ENCODE measurements at places on chromosomes 16 and 17. TPM values are rescaled to one million over a fixed set of nuclear protein-coding genes. Genes with fewer than 3 reads are reported as not detected.

The CBFA2T3 gene
- total RNA-seq = 3.8 TPM

DNA sequence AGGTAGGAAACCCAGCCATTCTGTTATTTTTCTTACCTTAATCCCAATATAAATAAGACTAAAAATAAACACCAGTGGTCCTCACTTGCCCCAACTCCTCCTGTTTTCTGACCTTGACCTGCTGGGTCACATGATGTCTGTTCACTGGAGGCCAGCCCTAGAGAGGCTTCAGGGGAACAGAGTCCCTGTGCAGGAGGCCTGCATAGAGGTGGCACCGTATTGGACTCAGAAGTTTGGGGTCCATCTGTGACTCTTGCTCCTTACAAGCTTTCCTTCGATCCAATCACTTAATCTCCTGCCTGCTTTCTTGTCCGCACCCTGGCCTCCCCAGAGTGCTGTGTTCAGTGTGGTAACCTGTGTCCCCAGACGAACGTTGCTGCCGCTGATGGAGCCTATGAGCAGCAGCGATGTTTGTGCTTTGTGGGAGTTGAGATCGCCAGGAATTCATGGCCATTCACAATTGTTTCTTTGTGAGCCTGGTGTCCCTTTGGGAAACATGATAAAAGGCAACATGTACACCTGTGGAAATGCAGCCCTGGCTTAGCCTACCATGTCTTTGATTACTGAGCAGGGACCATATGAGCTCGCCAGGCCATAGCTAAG is 4.7 kb downstream of the IGSF6 start:
- DNase-seq = no peak
- no peaks in the 10 kb centered on the region for H3K27me3 ChIP-seq
- no peak overlapping the region for H3K27ac ChIP-seq
- H3K4me3 ChIP-seq = no peak overlapping the region
- no peaks in the 10 kb centered on the region for H3K4me1 ChIP-seq

GRCh38 chr17:58254803-58255202 is 16.4 kb downstream of the LPO start:
- H3K27me3 ChIP-seq = peaks cover 23% of the 10 kb centered on the region
- H3K36me3 ChIP-seq = no peaks in the 10 kb centered on the region
- H3K4me1 ChIP-seq = peaks cover 2% of the 10 kb centered on the region
- DNase-seq = no peak
- H3K4me3 ChIP-seq = no peak overlapping the region

DNA sequence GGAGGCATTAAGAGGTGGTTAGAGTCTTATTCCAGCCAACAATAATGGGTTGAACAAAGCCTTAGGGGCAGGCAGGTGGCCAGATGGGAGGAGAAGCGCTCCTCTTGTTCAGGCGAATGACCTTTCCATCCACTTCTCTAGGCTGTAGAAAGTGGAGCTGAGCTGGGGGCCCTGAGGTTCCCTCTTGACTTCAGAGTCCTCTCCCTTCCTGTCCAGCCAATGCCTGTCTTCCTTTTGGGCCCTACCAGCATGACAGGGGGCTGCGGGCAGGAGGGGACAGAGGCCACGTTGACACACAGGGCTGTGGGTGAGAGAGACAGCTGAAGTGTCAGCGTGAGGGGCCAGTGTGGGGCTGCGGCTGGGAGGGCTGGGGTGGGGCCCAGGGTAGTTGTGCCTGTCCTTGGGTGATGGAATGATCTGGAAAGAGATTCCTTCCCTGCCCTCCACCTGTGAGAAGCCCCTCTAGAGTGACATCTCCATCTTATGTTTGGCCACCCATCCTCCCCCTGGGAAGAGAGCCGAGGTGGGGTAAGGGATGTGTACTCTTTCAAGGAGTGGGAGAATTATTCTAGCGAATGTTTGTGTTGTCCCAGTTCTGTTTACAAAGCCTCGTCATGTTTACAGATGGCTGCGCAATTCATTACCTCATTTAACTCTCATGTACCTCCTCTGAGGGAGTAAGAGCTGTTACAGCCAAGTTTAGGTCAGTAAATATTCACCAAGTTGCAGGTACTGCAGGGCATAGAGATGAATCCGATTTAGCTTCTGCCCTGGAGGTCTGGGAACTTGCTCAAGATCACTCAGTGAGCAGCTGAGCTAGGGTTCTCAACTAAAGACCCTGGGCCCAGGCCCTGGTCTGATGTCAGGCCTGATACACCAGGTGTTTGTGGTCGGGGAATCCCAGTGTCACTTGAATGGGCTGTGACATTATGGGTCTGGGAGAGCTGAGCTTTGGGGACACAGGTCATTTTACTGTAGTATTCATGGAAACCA is 3.3 kb downstream of the ERBB2 start:
- H3K27ac ChIP-seq = peak overlapping the region; percentile 81
- no peak for DNase-seq
- H3K4me1 ChIP-seq = peaks cover 68% of the 10 kb centered on the region
- no peak overlapping the region for H3K4me3 ChIP-seq

GRCh38 chr16:598823-599739 is 9.2 kb downstream of the RAB40C start:
- H3K36me3 ChIP-seq = peaks cover 18% of the 10 kb centered on the region
- no peak overlapping the region for H3K27ac ChIP-seq
- DNase-seq = no peak
- H3K4me3 ChIP-seq = no peak overlapping the region

GRCh38 chr17:27984816-27985215 is 57.7 kb upstream of the NLK start:
- peak; percentile 16 for DNase-seq
- H3K4me3 ChIP-seq = no peak overlapping the region
- H3K27me3 ChIP-seq = peaks cover 11% of the 10 kb centered on the region
- H3K4me1 ChIP-seq = no peaks in the 10 kb centered on the region
- H3K36me3 ChIP-seq = no peaks in the 10 kb centered on the region

GRCh38 chr16:81313701-81314602 is 810 bp upstream of the GAN start:
- H3K4me1 ChIP-seq = peaks cover 12% of the 10 kb centered on the region
- no peaks in the 10 kb centered on the region for H3K27me3 ChIP-seq
- peak overlapping the region; percentile 95 for H3K4me3 ChIP-seq
- peaks cover 5% of the 10 kb centered on the region for H3K36me3 ChIP-seq
- no peak for DNase-seq

DNA sequence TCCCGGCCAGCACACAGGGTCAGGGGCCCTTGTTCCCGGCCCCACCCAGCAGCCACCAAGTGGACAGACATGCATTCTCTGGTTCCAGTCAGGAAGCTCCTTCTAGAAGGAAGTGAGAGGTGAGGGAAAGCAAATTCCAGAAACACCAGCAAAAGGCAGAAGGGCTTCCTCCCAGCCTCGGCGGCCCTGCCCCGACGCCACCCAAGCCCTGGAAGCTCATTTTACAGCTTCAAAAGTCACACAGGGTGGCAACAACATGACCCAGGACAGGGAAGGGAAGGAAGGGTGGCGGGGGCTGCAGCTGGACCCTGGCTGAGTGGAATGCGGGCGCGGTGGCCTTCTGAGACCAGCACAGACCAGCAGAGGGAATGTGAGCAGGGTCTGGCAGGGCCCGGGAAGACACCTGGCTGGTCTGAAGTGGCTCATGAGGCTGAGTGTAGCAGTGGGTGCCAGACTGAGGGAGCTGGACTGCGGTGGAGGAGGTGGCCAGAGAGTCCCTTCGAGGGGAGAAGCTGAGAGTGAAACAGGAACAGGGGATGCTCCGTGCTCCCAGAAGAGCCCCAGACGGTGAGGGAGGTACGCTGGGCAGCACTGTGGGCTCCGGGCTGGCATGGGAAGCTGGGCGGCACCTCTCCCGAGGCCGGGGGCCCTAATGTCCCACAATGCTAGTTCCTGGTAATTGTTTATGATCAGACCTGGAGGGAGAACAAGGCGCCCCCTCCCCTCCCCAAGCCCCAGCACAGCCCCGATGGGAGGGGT is 1.9 kb upstream of the UNC13D start:
- peaks cover 52% of the 10 kb centered on the region for H3K36me3 ChIP-seq
- no peak for DNase-seq
- peaks cover 56% of the 10 kb centered on the region for H3K4me1 ChIP-seq
- H3K27ac ChIP-seq = peak overlapping the region; percentile 48
- H3K4me3 ChIP-seq = no peak overlapping the region

- H3K27ac ChIP-seq = no peak overlapping the region
- H3K36me3 ChIP-seq = peaks cover 24% of the 10 kb centered on the region
- H3K4me3 ChIP-seq = no peak overlapping the region
- peaks cover 9% of the 10 kb centered on the region for H3K4me1 ChIP-seq
- no peak for DNase-seq
These were observed 9.9 kb downstream of the AXIN1 start for GRCh38 chr16:342455-343213.

DNA sequence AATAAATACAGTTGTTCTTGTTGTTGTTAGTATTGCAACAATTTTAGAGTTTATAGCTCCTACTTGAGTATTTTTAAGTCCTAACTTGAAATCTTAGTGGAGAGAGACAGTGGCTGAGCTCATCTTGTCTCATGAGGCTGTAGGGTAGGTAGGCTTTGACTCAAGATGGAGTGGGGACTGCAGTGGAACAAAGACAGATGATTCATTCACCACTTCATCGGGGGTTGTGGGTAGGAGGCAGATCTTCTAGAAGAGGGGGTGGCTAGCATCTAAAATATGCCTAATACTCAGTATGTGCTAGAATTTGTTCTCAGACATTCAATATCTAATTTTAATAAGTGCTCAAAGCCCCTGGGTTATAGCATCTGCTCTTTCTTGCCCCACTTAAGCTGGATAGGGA is 13.1 kb upstream of the MMD start:
- no peaks in the 10 kb centered on the region for H3K36me3 ChIP-seq
- peaks cover 5% of the 10 kb centered on the region for H3K4me1 ChIP-seq
- no peak overlapping the region for H3K4me3 ChIP-seq
- no peak overlapping the region for H3K27ac ChIP-seq
- no peaks in the 10 kb centered on the region for H3K27me3 ChIP-seq
- DNase-seq = no peak

DNA sequence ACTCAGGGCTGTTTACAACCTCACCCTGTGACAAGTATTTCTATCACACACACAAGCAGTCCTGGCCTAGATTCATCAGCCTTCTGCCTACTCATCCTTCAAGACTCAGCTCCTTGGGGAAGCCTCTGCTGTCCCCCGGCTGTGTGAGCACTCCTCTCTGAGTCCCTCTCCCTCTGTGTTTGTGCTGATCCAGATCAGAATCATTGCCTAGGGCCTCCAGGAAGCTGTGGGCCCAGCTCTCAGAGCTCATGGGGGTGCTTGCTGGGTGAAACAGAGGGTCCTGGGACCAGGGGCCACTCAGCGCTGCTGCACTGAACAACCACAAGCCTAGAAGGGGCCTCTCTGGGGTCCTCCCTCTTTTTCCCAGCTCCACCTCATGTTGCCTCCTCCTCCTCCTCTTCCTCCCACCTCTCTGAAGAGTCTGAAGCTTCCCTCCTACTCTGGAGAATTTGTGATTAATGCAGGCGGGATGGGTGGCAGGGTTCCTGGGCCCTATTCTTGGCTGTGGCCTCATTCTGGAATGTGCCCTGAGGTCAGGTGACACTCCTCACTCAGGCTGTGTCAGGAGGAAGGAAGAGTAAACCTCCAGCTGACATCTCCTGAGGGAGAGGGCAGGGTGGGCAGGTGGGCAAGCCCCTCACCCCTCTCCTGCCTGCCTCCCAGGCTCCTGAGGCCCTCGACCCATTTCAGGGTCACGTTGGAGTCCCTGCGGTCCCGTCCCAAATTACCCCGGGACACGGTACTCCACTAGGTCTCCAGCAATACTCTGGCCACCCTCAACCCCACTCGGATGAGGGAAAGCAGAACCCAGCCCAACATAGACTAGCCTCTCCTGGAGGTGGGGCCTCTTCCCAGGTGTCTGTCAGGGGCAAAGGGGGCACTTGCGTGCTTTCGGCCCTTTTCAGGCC is 10.1 kb downstream of the WFIKKN2 start:
- DNase-seq = peak; percentile 62
- H3K4me3 ChIP-seq = no peak overlapping the region
- H3K27me3 ChIP-seq = no peaks in the 10 kb centered on the region
- no peaks in the 10 kb centered on the region for H3K36me3 ChIP-seq
- H3K4me1 ChIP-seq = peaks cover 38% of the 10 kb centered on the region

- peak; percentile 85 for DNase-seq
- H3K4me1 ChIP-seq = peaks cover 4% of the 10 kb centered on the region
- H3K4me3 ChIP-seq = no peak overlapping the region
- no peak overlapping the region for H3K27ac ChIP-seq
These were observed 4.4 kb downstream of the SHBG start for GRCh38 chr17:7634384-7634783.

DNA sequence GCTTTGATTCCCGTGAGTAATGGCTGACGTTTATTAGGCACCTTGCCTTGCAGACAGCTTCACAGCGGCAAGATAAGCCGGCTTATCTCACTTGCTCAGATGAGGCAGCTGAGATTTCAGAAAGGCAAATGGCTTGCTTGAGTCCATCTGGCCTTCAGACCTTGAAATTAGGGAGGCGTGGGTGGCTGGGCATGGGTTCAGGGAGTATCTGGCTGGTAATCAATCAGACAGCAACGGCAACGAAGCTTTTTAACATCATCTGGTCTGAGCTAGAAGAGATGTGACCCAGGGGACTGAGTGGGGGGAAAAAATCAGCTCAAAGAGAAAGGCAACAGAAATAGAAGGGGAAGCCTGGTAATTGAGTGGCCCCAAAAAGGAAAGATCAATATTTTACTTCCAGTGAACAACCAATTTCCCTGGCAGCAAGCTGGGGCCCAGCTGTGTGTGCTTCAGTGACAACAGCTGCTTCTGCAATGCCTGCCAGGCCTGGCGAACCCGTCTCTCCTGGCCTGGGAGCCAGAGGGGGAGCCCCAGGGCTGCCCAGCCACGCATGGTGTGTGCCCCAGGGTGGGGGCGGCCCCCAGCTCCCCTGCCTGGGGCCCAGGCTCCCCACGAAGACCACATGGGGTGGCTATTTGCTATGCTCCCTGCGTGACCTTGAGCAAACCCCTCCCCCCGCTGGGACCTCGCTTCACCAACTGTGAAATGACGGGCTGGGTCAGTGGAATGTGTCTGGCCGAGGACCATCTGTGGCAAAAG is 34.0 kb downstream of the RAB11FIP4 start:
- H3K4me1 ChIP-seq = peaks cover 25% of the 10 kb centered on the region
- H3K4me3 ChIP-seq = no peak overlapping the region
- H3K27me3 ChIP-seq = peaks cover 3% of the 10 kb centered on the region
- peak; percentile 75 for DNase-seq

DNA sequence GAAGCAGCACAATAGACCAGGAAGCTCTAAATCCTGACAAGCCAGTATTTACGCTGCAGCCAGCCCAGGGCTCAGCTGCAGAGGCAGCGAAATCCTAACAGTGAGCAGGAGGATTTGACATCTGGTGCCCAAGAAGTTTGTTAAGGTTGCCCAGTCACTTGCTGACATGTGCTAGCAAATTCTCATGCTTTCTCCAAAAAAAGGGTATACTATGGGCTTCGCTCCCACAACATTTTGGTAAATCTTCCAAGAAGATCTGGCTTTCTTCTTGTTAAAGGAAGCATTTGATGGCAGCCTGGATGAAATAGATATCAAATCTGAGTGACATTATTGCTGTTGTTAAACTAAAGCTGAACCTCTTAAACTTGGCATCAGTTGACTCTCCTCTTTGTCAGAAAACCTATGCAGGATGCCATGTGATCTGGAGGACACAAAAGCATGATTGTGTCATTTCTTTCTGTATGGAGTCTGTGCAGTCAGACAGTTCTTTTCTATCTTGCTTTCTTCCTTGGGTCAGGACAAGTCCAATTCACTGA is 949.7 kb upstream of the RBFOX1 start:
- H3K4me1 ChIP-seq = no peaks in the 10 kb centered on the region
- no peak overlapping the region for H3K4me3 ChIP-seq
- no peaks in the 10 kb centered on the region for H3K27me3 ChIP-seq
- DNase-seq = peak; percentile 2
- H3K36me3 ChIP-seq = no peaks in the 10 kb centered on the region
- no peak overlapping the region for H3K27ac ChIP-seq
